Neural crest cell (in vitro differentiated cells): ENCODE measurements at places on chromosomes 1 and 21.

GRCh38 chr1:240343966-240344365 is 252.3 kb downstream of the FMN2 start:
- DNase-seq, result no peak

DNA sequence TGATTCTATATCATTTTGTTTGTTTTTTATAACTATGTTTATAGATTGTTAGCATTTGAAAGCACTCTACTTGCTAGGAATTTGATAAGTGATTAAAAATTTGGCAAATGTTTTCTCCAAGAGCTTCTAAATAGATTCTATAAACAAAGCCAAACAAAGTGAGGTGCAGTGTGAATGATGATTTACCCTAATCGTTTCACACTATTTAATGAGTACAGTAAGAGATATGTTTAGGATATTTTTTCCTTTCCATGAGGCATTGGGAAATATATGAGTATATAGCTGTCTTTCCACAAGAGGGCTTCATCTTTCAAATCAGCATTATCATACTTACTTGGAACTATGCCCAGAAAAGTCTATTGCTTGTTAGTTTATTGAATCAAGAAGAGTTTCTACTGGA is 277.0 kb upstream of the BRINP3 start:
- DNase-seq, result no peak

DNA sequence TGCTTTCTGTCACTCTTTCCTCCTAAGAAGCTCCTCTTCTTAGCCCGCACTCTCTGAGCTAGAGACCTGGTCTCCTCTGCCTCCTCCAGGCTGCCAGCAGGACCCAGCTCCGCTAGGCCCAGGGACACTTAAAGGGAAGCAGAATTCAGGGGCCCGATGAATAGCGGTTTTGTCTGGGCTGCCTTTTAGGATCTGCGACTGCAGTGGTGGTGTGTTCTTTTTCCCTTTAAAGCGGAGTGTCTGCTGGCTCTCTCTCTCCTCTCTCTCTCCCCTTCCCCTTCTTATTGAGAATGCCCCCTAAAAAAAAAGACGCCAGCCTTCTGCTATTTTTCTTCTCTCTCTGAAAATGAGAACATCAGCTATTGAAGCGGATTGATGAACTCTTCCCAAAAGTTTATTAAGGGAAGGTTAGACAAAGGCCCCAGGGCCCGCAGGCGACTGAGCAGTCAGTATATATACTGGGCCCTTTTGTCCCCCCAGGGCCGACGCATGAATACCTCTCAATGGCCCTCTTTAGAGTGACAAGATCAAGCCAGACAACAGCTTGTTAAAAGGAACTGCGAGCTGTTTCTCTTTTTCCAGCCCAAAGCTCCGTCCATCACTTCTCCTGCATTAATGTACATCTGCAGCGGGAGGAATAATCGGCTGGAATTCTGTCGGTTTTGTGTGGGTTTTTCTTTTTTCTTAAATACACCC is 27.0 kb downstream of the PAX7 start:
- peak; percentile 43 for DNase-seq

GRCh38 chr1:10085076-10085475 is 52.3 kb downstream of the UBE4B start:
- DNase-seq, result no peak

DNA sequence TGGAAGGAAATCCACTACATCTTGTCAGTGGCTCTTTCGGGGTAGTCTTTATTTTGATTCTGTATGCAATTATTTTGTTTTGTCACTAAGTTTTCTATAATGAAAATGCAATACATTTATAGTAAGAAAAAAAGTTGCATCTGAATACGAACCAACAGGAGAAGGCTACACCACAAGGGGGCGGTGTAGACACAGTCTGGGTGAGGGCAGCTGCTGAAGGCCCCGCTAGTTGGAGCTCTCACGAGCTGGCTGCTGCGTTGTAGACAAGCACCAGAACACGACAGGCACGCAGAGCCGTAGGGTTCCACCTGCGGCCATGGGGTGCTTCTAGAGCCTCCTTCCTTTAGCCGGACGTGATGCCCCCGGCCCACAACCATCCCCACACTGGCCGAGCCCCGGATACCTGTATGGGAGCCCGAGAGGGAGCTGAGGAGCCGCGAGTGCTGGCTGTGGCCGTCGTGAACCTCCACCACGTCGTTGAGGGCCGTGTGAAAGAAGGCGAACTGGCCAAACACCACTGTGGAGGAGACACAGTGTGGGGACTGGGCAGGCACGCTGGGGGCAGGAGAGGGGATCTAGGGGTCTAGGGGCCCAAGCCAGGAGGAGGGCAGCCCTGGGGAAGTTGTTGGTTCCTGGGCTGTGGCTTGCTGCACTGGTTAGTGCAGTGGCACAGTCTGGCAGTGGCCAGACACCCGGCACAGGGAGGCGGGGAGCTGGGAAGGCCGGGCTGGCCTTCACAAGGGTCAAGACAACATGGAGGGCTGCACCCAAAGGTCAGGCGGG is 160.8 kb downstream of the ZSCAN20 start:
- peak; percentile 98 for DNase-seq

- DNase-seq, result no peak
Measured at GRCh38 chr1:50700621-50701020, 259.4 kb downstream of the FAF1 start.

- no peak for DNase-seq
Measured at GRCh38 chr1:22225858-22226589, 83.1 kb upstream of the WNT4 start.

- no peak for DNase-seq
Measured at GRCh38 chr1:104933846-104934245, 1184.1 kb downstream of the AMY1C start.

DNA sequence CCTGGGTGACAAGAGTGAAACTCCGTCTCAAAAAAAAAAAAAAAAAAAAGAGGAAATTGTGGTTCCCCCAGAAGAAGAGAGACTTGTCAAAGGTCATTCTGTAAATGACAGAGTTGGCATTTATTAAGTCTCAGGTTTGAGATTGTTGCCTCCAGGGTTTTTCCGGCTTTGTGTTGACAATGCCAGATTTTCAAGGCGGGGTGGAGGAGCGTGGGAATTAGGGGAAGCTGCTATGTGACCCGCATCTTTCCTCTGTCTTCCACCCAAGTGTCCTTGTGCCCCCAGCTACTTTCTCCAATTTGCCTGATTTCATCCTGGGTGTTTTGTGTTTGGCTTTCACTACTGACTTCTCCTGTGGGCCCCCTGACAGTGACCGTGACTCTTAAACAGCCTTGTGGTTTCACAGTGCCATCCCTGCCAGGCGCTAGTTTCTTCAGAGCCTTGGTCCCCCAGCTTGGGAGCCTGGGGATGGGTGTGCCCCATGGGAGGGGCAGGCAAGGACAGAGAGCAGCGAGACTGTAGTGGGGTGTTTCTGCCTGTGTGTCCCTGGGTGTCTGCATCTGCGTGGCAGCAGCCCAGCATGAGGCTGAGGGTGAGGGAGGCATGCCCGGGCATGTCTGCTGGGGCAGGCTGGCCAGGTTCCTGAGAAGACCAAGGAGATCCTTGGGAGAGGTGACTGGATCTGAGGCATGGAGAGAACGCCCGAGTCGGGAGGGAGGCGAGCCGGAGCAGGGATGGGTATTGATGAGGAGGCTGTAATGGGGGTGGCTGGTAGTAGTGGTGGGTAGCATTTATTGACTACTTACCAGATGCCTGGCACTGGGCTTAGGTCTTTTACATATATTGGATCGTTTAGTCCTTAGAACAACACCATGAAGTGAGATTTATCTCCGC is 46.3 kb downstream of the IER5 start:
- no peak for DNase-seq

DNA sequence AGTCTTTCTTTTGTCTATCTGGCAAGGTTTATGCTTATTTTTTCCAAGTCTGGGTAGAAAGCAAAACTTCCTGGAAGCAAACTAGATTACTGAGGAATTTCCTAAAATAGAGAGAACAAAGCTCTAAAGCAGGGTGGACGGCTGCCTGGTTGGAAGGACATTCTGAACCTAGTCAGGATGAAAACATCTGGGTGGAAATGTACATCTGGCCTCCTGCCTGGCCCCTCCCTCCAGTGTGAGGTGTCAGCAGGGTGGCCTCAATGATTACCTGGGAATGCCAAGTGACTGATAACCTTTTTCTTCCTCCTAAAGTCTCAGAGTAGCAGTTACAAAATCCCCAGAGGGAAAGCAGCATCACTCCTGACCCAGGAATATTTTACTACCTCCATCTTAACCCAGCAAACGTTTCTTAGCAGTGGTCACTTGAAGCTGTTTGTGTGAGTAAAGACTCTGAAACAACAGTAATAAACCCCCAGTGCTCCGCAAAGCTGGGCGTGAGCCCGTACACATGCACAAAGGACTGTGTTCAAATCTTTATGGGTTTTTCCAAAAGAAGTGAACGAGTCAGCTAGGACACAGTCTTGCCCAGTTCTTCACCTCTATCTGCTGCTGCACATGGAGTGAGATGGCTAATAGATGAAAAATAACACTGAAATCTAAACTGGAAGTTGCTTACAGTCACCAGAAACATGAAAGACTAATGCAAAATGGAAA is 18.9 kb downstream of the ANGPTL7 start:
- no peak for DNase-seq

DNA sequence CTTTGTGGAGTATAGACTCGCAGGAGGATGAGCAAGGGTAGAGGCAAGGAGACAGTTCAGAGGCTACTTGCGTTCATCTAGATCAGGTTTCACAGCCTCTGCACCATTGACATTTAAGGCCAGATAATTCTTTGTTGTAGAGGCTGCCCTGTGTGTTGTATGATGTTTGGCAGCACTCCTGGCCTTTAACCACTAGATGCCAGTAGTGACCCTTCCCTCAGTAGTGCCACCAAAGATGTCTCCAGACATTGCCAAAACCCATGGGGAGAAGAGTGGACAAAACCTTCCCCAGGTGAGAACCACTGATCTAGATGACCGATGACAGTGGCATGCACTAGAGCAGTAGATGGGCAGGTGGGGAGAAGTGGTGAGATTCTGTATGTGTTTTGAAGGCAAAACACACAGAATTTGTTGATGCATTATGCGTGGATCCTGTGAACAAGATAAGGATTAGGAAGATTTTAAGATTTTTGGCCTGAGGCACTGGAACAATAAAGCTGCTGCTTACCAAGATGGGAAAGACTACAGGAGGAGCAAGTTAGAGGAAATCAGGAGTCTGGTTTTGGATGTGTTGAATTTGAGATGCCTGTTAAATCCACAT is 9.9 kb upstream of the COG2 start:
- DNase-seq, result peak; percentile 9

GRCh38 chr1:208615371-208615770 is 371.2 kb upstream of the PLXNA2 start:
- no peak for DNase-seq

GRCh38 chr1:10720635-10721034 is 75.8 kb downstream of the CASZ1 start:
- no peak for DNase-seq

GRCh38 chr1:244662599-244662998 is 9.7 kb downstream of the DESI2 start:
- DNase-seq, result no peak

DNA sequence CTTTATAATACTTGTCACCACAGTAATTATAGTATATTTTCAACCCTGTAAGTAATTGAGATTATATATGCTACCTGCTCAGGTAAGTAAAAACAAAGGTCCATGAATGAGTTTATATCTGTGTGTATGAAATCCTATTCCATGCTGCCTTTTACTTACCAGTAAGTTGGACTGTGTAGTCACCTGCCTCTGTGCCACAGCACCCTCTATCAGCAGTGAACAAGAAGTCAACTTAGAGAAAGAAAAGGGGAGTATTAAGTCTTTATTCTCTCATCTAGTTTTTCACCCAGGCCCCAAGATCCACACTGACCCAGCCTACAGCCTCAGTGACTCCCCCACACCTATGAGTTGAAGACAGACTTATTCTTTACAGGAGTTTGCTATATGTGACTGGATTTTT is 36.9 kb upstream of the IFI16 start:
- DNase-seq, result no peak

DNA sequence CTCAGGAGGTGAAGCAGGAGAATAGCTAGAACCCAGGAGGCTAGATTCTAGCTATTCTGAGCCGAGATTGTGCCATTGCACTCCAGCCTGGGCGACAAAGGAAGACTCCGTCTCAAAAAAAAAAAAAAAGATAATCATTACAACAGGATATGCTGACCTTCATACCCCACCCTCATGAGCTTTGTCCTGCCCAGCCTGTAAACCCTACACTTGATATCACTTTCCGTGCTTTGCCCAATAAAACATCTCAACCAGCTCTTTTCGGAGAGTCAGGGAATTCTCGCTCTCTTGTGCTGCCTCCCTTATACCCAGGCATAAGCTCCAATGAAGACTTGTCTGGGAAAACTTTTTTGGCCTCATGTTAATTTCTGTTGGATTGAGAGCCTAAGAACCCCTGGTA is 1.5 kb upstream of the TRNAU1AP start:
- DNase-seq, result no peak

DNA sequence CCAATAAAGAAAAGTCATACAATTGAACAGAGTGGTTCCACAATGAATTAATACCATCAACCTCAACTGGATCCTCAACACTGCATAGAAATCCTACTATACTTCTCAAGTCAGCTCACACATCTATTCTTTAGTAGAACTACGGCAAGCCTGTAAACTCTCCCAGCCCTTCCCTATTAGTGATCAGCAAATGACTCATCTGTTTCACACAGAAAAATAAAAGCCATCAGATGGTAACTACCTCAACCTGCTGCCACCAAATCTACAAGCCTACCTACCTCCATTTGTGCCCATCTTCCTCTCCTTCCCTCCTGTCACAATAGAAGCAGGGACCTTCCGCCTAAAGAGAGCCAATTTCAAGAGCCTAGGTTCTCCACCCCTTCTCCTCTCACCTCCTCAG is 63.6 kb downstream of the DMAP1 start:
- DNase-seq, result no peak

DNA sequence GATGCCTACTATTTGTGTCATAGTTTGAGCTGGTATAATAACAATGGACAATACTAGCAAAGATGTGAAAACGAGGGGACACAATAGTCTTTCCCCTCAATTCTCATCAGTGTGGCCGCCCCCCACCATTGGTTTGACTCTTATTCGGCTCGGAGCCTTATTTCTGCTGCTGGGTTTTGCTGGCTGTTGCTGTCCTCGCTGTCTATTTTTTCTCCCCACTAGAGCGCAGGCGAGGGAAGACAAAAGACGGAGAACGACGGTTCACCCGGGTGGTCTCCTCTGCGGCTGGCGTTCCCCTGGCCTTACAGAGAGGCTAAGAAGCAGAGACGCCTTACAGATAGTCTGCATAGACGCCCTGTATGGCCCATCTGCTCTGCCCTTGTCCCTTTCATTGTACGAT is 19.4 kb downstream of the CLIC6 start:
- no peak for DNase-seq

GRCh38 chr1:228364068-228364705 is 42.4 kb downstream of the TRIM11 start:
- DNase-seq, result no peak

GRCh38 chr1:119859647-119860046 is 36.7 kb downstream of the ADAM30 start:
- no peak for DNase-seq

GRCh38 chr21:34857122-34857713 is 188.4 kb downstream of the CLIC6 start:
- no peak for DNase-seq

DNA sequence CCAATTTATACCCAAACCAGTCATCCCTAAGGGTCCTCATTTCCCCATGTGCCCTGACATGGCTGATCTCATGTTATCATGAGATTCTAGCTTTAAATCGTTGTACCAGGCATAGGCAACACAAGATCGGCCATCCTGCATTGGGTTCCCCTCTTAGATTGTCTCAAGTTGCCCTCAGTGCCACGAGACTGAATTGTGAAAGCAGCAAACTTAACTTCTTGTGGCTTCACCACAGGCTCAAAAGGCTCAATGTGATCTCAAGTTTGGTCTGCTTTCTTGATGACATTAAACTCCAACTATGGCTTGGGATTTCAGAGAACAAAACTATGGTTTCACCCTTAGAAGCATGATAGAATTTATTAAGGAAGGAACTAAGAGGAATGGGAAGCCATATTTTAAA is 168.5 kb upstream of the SYT6 start:
- no peak for DNase-seq

GRCh38 chr1:7491109-7491817 is 279.8 kb upstream of the VAMP3 start:
- DNase-seq, result no peak
